ENCODE measurements at places on chromosomes 12 and 14. TPM values are rescaled to one million over a fixed set of nuclear protein-coding genes. Genes with fewer than 3 reads are reported as not detected.

Gene CCDC91
- 21.1 TPM for total RNA-seq

Gene AQP6
- total RNA-seq = not detected

Gene MARS1
- 122 TPM for total RNA-seq

Gene TCTN2
- total RNA-seq = 13.6 TPM
